ENCODE measurements at places on chromosomes 4 and X.
A peak's percentile ranks its signal among the peaks of the same experiment; 100 is the strongest.

GRCh38 chr4:5447755-5448154 is 260.6 kb downstream of the EVC2 start:
- H3K36me3 ChIP-seq = no peaks in the 10 kb centered on the region
- no peaks in the 10 kb centered on the region for H3K27me3 ChIP-seq
- H3K4me3 ChIP-seq = no peak overlapping the region
- no peak for DNase-seq
- no peak overlapping the region for H3K27ac ChIP-seq

DNA sequence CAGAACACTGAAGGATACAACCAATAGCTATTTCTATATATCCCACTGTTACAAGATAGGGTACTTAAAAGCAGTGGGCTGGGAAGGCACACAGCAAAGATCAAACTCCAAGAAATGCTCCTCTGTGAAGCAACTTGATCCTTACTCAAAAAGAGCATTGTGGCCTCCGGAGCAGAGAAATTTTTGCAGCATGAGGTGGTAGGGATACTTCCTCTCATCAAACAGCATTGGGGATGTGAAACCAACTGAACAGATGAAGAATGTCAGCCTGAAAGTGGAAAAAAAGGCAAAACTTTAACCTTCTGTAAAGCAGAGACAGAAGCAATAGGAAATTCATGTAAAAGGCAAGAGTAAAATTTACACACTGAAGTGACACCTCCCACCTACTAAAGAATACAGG is 92.2 kb downstream of the HUWE1 start:
- H3K4me1 ChIP-seq = no peaks in the 10 kb centered on the region
- H3K27ac ChIP-seq = no peak overlapping the region
- peaks cover 79% of the 10 kb centered on the region for H3K36me3 ChIP-seq
- no peak for DNase-seq
- H3K4me3 ChIP-seq = no peak overlapping the region

GRCh38 chrX:130393451-130394074 is 8.1 kb upstream of the GPR119 start:
- H3K27me3 ChIP-seq = no peaks in the 10 kb centered on the region
- H3K4me3 ChIP-seq = no peak overlapping the region
- H3K27ac ChIP-seq = no peak overlapping the region
- peak; percentile 74 for DNase-seq
- H3K36me3 ChIP-seq = no peaks in the 10 kb centered on the region

GRCh38 chr4:76219299-76220055 is 5.9 kb upstream of the SCARB2 start:
- H3K27ac ChIP-seq = no peak overlapping the region
- H3K36me3 ChIP-seq = no peaks in the 10 kb centered on the region
- no peaks in the 10 kb centered on the region for H3K27me3 ChIP-seq
- H3K4me1 ChIP-seq = peaks cover 25% of the 10 kb centered on the region
- peak; percentile 45 for DNase-seq
- no peak overlapping the region for H3K4me3 ChIP-seq

GRCh38 chr4:106315476-106315967 is 487 bp downstream of the TBCK start:
- peaks cover 28% of the 10 kb centered on the region for H3K4me1 ChIP-seq
- no peaks in the 10 kb centered on the region for H3K27me3 ChIP-seq
- DNase-seq = peak; percentile 91
- peak overlapping the region; percentile 86 for H3K4me3 ChIP-seq
- no peaks in the 10 kb centered on the region for H3K36me3 ChIP-seq
- peak overlapping the region; percentile 92 for H3K27ac ChIP-seq

- no peak overlapping the region for H3K4me3 ChIP-seq
- no peaks in the 10 kb centered on the region for H3K36me3 ChIP-seq
- H3K4me1 ChIP-seq = no peaks in the 10 kb centered on the region
Measured at GRCh38 chr4:125303058-125303457, 11.7 kb upstream of the FAT4 start.

GRCh38 chr4:6781561-6781960 is 966 bp upstream of the KIAA0232 start:
- no peaks in the 10 kb centered on the region for H3K36me3 ChIP-seq
- DNase-seq = no peak
- H3K27ac ChIP-seq = no peak overlapping the region
- peak overlapping the region; percentile 69 for H3K4me3 ChIP-seq

DNA sequence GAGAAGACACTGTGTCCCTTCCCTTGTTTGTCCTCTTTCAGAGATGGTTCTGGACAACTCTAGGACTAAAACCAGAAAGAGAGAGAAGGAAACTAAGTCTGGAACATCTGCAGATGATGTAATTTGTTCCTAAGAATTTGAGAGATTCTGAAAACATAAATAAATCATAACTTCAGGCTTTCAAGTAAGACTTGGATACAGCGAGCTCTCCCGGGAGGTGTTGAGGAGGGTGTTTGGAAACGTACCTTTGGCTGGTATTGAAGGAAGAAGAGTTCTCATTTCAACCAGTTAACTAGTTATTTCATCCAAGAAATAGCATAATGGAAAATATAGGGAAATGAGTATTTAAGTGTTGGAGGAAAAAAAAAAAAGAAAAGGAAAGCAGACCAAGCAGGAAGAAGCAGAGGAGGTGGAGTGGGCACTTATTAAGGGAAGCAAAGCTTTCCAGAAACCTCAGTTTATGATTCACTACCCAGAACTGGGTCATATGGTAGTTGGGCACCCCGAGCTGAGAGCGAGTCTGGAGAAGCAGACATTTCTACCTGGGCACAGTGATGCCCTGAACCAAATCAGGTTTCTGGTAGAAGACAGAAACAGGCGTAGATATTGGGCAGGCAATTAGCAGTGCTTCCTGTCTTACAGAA is 26.9 kb downstream of the CCNG2 start:
- DNase-seq = no peak
- no peaks in the 10 kb centered on the region for H3K4me1 ChIP-seq
- no peaks in the 10 kb centered on the region for H3K36me3 ChIP-seq
- no peak overlapping the region for H3K27ac ChIP-seq
- H3K27me3 ChIP-seq = no peaks in the 10 kb centered on the region
- H3K4me3 ChIP-seq = no peak overlapping the region

DNA sequence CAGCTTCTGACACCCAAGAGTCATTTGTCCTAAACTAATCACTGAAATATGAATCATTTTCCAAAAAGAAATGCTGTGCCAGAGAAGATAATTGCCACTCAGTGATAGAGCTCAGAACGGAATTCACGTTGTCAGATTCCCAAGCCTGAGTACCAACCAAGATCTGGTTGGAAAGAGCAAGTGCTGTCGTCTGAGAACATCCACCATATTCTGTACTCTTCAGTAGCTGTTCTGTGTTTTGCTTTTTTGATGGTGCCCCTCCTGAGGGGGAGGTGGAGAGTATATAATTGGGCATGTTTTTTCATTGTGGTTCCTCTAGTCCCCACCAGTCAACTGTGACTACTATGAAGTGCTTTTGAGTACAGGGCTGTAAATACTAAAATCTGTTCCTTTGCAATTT is 13.2 kb downstream of the RUFY3 start:
- 0 out of 2 replicates have a peak overlapping the region, but pooled peaks have one; percentile 1 for H3K27ac ChIP-seq
- peaks cover 19% of the 10 kb centered on the region for H3K4me1 ChIP-seq
- H3K36me3 ChIP-seq = no peaks in the 10 kb centered on the region

DNA sequence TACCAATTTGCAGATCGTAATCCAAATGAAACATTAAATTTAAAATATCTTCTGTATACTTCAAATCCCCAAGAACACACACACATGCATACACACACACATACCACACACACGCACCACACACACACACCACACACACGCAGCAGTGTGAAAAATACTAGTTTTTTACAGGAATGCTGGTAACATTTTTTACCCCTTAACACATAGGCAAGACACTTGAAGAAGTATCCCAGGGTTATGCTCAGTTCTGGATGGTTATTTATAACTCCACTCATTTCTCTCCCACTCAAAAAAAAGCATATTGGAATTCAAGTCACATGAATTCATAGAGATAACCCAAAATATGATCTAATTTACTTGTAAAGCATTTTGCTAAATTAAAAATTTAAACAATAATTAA is 325.5 kb upstream of the SLC7A11 start:
- H3K36me3 ChIP-seq = no peaks in the 10 kb centered on the region
- no peaks in the 10 kb centered on the region for H3K27me3 ChIP-seq
- H3K27ac ChIP-seq = no peak overlapping the region
- H3K4me3 ChIP-seq = no peak overlapping the region

DNA sequence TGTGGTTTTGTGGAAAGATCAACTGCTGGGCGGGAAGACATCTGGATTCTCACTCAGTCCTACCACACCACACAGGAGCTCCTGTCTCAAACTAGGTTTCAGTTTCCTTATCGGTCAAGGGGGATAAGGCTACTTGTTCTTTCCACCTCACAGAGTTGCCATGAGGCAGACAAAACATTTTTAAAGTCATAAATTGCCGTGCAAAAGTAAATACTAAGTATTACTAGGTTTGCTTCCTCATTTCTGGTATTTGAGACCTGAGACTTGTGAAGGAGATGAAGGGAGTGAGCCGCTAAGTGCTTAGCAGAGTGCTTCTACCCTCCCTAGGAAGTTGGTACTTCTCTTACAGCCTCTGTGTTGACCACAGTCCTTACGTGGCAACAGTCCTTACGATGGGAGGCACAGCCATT is 1.5 kb downstream of the LAP3 start:
- H3K27me3 ChIP-seq = no peaks in the 10 kb centered on the region
- H3K4me3 ChIP-seq = peak overlapping the region; percentile 91
- peaks cover 7% of the 10 kb centered on the region for H3K36me3 ChIP-seq
- peak; percentile 1 for DNase-seq
- peaks cover 10% of the 10 kb centered on the region for H3K4me1 ChIP-seq
- no peak overlapping the region for H3K27ac ChIP-seq

DNA sequence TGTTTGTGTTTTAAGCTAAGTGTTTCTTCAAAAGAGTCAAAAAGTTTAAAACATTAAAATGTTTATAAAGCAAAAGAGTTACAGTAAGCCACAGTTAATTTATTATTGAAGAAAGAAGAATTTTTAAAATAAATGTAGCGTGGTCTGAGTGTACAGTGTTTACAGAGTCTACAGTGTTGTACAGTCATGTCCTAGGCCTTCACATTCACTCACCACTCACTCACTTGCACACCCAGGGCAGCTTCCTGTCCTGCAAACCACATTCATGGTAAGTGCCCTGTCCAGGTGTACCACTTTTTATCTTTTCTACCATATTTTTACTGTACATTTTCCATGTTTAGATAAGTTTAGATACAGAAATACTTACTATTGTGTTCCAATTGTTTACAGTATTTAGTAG is 239.7 kb upstream of the AGA start:
- no peaks in the 10 kb centered on the region for H3K27me3 ChIP-seq
- peak; percentile 64 for DNase-seq
- no peaks in the 10 kb centered on the region for H3K36me3 ChIP-seq
- no peak overlapping the region for H3K27ac ChIP-seq
- no peak overlapping the region for H3K4me3 ChIP-seq

GRCh38 chr4:41318839-41319530 is 62.3 kb downstream of the UCHL1 start:
- peak overlapping the region; percentile 99 for H3K27ac ChIP-seq
- DNase-seq = peak; percentile 88
- peak overlapping the region; percentile 31 for H3K4me3 ChIP-seq
- H3K27me3 ChIP-seq = no peaks in the 10 kb centered on the region

- H3K4me1 ChIP-seq = no peaks in the 10 kb centered on the region
- peak overlapping the region; percentile 11 for H3K27ac ChIP-seq
- no peaks in the 10 kb centered on the region for H3K36me3 ChIP-seq
- H3K4me3 ChIP-seq = no peak overlapping the region
- no peak for DNase-seq
Measured at GRCh38 chr4:180207921-180208320, 2035.3 kb upstream of the TENM3 start.

DNA sequence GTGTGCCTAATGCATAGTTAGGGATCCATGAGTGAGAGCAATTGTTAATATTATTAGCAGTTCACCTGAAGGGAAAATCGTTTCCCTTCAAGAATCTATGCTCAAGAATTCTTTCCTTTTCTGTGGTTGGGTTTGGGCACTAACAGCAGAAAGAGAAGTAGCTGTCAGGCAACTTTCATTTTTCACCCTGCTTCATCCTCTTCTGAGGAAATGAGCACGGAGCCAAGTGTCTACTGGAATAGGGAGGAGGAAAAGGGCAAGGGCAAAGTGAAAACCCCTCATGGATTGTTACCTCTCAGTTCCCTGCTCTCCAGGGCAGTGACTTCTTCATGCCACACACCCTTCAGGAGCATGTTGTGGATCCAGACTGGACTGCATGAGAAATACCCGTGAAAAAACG is 2.6 kb upstream of the HPGDS start:
- no peaks in the 10 kb centered on the region for H3K4me1 ChIP-seq
- H3K36me3 ChIP-seq = no peaks in the 10 kb centered on the region
- no peak overlapping the region for H3K4me3 ChIP-seq
- DNase-seq = no peak
- H3K27ac ChIP-seq = no peak overlapping the region

Measured in PC-3 (cell line).